ENCODE measurements at places on chromosomes 2 and 18.

GRCh38 chr2:75589391-75590105 is 28.8 kb upstream of the EVA1A start:
- DNase-seq, result no peak

- no peak for DNase-seq
These were observed 54.4 kb downstream of the SETBP1 start for GRCh38 chr18:44735096-44735495.

GRCh38 chr2:240235811-240236210 is 95.4 kb upstream of the OTOS start:
- DNase-seq, result no peak

GRCh38 chr18:76373297-76373696 is 121.7 kb downstream of the ZNF516 start:
- no peak for DNase-seq

DNA sequence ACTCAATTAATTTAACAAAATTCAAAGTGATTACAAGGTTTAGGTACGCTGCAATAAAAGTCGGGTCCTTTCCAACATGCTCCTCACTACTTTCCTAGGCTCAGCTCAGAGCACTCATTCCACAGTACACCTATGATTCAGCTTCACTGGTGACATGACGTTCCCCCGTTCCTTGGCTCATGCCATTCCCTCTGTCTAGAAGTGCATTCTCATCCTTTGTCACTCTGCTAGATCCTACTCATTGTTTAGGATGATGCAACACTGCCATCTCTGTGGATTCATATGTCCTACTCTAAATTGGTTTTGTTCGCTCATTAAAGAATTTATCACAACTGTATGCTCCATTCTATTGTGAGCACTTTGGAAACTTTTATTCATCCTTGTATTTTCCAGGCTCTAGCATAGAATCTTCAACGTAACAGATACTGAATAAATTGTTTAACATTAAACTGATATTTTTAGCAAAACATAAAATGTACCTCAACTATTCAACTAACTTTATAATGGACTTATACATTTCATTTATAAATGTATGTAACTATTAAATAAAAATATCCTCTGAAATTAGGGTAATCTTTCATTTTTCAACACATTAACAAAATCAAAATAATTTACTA is 78.6 kb downstream of the FAM228A start:
- DNase-seq, result no peak
